AG04449 (cell line): ENCODE measurements at places on chromosomes 16 and 17.

- DNase-seq: no peak
Measured at GRCh38 chr16:49703483-49703882, 152.4 kb downstream of the ZNF423 start.

GRCh38 chr16:85707528-85708095 lies 18.9 kb upstream of the GINS2 start:
- no peak for DNase-seq

DNA sequence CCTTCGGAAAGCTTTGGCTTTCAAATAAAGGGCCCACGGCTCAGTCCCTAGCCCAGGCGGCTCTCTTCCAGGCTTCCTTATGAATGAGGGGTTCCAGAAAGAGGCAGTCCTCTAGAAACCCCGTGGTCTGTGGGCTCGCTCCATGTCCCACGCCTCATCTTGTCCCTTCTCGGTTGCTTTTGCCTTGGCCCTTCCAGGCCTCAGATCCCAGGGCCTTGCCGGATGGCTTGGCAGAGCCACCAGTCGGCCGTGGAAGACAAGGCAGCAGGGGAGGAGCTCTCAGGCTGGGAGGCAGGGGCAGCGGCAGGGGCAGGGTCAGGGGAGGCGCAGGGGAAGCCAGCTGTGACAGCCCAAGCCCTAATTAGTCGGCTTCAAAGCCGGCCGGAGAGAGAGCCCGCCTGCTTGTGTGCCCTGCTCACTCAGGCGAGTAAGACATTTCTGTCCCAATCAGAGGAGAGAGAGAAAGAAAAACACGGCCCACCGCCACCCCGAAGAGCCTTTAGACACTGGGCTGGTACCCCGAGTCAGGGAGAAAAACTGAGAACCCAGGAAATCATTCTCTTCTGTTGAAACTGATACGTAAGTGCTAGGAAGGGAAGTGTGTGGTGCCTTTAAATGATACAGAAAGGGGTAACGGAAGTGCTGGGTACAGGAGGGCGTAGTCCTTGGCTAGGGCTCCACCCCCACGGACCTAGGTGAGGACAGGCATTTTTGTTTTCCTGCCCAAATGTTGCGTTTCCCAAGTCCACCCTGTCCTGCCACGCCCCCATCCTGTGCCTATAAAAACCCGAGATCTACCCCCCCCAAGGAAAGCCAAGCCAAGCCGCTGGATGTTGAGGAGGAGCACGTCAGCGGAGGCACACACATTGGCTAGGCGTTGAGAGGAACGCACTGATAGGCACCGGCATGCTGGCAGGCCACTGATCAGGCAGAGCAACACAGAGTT lies 27.8 kb upstream of the MEIOC start:
- DNase-seq: no peak

GRCh38 chr16:27106305-27106704 lies 39.6 kb downstream of the C16orf82 start:
- DNase-seq: no peak

DNA sequence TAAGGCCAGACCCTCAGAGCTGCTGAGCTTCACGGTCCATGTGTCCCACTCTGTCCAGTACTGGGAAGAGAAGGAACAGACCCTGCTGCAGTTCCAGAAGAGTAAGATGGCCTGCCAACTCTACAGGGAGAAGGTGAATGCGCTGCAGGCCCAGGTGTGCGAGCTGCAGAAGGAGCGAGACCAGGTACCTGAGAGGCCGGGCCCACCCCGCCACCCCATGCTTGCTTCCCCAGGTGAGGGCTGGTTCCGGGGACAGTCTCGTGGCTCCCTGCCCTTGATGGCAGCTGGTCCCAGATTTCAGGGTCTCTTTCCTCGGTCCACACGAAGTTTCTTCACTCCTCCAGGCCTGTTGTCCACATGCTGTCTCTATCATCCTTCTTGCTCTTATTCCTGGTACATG lies 20.9 kb downstream of the CARD14 start:
- no peak for DNase-seq

DNA sequence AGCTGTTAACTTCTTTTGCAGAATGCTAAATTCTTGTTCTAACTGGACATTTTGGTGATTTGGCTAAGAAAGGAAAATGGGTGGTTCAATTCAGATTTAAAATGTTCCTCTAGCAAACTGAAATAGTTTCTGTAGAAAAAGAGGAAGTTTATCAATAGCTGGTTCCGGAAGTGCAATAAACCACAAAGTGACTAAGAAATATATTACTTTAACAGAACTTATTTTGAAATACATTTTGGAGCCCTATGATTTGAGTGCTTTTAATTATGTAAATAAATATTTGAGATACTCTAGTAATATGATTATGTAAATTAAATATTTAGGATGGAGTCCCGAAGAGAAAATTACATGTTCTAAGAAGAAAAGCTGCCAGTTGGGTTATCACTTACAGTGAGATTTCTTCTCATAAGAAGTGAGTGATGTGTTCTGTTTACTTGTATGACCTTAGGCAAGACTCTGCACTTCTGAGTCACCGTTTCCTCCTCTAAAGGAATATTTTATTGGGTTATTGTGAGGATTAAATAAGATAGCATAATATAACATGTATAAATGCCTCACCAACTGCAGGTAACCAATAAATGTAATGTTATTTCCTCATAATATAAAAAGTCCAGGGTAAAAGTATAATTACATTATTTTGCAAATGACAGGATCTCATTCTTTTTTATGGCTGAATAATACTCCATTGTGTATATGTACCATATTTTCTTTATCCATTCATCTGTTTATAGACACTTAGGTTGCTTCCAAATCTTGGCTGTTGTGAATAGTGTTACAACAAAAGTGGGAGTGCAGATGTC lies at the start of gene EVI2B:
EVI2B (minus strand) TSS at position 73 of the 800 bp plus-strand sequence. CDS start 8,445 bp downstream, outside the sequence.
- DNase-seq: no peak

DNA sequence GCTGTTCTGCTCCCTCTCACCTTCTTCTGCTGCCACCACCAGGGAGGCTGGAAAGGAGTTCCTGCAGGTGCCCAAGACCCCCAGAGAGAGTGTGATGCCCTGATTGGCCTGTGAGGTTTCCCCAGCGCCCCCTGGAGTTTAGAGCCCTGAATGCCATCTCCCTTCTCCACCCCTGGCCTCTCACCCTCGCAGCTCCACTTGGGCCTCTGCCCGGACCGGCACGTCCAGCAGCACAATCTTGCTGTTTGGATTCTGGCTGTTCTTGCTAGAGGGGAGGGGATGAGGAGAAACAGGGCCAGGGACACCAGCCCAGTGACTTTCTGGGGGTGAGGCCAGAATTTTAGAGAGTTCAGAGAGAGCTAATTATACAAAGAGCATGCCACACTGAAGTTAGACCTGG lies 12.5 kb upstream of the FAM171A2 start:
- no peak for DNase-seq

DNA sequence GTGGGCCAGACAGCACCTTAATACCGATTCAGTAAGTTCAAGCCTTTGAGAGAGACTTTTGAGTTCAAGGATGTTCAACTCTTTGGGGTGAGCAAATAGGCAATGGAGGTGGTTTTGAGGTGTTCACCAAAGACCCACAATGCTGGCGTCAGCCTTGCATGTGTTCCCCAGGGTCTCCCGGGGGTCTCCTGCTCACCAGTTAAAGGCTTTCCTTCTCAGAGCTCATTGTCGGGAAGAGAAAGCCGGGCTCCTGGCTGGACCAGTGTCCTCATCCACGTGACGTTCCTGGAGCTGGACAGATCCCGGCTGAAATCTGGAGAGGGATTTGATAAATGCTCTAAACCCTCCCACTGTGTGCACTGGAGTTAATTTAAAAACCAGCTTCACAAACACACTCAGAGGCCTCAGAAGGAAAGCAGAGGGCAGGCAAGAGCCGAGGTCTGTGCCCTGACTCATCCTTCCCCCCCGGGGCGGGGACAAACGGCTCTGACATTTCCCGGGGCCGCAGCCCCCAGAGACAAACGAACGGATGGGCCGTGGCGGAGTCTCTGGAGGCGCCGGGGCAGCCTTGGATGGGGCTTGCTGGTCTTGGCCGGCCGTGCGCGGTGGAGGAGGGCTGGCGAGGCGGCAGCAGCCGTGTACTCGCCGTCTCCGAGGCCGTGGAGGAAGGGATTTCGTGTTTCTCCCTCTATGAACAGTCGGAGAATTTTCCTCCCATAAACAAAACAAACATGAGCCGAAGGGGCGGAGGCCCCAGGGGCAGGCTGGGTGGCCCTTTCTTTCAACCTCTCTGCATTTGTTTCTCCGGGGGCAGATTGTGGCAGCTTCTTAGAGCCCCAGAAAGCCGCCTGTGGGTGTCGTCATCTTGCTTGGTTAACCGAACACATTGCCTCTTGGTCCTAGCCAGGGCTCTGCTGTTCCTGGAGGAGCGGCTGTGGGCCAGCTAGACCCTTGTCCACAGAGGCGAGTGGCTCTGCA lies 94.2 kb downstream of the NTN1 start:
- DNase-seq: no peak

GRCh38 chr17:6602141-6602540 lies 38.4 kb downstream of the KIAA0753 start:
- DNase-seq: no peak

GRCh38 chr16:85192238-85193114 lies 80.2 kb upstream of the CIBAR2 start:
- no peak for DNase-seq

DNA sequence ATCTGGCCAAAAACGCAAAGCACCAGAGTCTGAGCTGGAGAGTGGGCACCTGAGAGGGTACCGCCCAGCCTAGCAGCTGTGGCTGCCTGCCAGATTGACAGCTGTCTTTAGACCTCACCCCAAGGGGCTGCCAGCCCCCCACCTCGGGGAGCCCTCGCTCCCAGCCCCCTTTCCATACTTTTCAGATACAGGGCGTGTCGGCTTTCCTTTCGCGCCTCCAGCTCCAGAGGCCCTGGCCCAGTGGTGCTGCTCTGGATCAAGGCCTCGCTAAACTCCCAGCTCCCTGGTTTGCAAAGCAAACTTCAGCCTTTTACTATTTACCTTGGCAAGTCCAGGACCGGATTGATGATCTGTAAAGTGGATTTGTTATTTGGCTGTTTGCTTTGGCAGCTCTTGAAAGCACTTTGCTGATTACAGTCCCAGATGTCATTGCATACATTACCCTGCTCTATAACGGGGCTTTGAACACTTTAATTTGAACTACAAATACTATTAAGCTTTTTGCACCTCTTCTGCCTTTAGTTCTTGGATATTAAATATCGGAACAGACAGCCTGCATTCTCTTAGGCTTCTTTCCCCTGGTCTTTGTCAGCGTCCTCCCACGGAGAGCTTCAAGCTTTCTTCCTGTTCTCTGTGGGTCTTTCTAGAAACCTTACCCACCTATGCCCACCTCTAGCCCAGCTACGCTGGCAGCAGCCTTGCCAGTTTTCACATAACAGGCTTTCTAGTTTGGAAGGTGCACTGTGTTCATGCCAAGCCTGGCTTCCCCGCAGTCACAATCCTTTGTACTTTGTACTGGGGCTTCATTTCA lies 63.6 kb upstream of the TBX2 start:
- no peak for DNase-seq

DNA sequence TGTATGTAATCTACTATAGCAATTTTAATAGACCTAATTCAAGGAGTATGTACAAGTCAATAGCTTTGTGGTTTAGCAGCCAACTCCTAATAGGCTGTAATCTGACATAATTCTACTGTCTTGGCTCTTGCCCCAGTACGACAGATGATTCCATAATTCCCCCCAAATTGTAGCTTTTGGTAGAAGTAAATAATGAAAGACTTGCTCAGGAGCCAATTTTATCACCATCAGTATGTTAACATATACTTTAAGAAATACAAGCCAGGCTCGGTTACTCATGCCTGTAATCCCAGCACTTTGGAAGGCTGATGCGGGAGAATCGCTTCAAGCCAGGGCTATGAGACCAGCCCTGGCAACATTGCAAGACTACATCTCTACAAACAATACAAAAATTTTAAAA lies 53.9 kb downstream of the AP2B1 start:
- DNase-seq: no peak

- no peak for DNase-seq
Measured at GRCh38 chr16:86338403-86339115, 171.8 kb upstream of the FOXF1 start.

GRCh38 chr17:56976941-56977608 lies 856 bp upstream of the SCPEP1 start:
- no peak for DNase-seq

- no peak for DNase-seq
Measured at GRCh38 chr16:4908854-4909401, 28.0 kb downstream of the PPL start.

GRCh38 chr17:61289408-61290385 lies 109.9 kb upstream of the TBX2 start:
- no peak for DNase-seq
